ENCODE measurements at places on chromosomes 7 and 10. TPM values are rescaled to one million over a fixed set of nuclear protein-coding genes. Genes with fewer than 3 reads are reported as not detected.

CPA2 gene
- total RNA-seq, result not detected

PKD1L1 gene
- 0.36 TPM for total RNA-seq

PCLO gene
- 4.4 TPM for total RNA-seq

PITX3 gene
- total RNA-seq, result not detected

NKX2-3 gene
- total RNA-seq, result 0.12 TPM

ZP3 gene
- 19.8 TPM for total RNA-seq

BICC1 gene
- total RNA-seq, result 0.32 TPM

OR6V1 gene
- total RNA-seq, result not detected

EXOC4 gene
- total RNA-seq, result 56.4 TPM

TMEM184A gene
- 86.6 TPM for total RNA-seq

ZNF727 gene
- total RNA-seq, result 0.48 TPM

DNA sequence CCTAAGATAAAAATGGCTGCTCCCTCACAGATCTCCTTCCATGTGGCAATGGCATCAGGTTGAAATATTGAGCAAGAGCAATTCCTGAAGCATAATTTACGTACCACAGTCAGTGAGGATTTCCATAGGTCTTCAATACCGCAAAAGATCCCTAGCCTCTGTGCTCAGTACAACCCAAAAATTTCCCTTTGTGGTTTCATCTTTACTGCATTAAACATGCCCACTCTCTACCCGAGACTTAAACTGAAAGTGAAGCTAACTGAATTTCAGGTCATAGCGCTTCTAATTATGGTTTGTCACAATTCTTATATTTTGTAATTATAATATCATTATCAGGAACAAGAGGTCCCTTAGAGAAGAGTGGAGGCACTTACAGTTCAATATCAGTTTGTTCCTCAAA, 1071.1 kb downstream of the XPNPEP1 start:
- ATAC-seq, result no peak

DNA sequence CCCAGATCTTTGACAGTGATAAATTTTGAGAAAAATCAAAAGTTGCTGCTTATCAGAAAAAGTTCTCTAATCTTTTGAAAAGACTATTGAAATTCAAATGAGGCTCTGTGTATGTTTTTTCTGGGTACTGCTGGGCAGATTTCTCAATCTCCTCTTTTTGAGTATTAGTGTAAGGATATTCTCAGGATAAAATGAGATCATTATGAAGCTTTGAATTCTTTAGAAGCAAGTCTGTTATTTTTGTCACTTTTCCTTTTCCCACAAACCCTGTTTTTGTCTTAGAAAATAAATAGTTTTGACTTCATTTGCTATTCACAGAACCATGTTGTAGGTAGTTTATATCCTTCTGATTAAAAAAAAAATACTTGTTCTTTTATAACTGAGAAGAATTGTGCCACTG, 7.9 kb downstream of the STAM start:
- no peak for ATAC-seq

DNA sequence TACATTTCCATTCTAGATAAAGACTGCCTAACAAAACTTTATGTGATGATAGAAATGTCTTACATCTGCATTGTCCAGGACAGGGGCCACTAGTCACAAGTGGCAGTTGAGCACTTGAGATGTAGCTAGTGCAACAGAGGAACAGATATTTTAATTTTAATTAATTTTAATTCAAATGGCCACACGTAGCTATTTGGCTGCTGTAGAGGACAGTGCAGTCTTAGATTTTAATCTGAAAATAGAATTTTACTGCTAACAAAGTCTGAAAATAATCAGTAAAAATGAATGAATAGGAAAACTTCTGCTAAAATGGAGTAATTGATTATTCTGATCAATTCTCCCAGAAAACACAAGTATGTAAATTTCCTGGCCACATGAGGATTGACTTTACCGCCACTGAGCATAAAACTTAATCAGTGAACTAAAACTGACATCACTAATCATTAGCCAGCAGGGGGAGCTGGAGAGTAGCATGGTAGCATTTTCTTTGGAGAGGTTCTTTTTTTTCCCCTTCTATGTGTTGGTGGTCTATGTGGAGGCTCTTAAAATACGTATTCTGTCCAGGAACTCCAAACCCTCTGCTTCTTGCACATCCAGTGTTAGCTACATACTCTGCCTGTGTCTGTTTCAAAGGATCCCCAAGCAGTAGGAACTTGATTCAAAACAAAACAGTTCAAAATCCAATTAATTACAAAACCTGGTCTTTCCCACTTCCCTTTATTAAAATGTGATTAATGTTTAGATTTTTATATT, 52.1 kb downstream of the TSPAN12 start:
- peak; percentile 44 for ATAC-seq

- ATAC-seq, result no peak
Observed at GRCh38 chr7:32900433-32900995, 9.0 kb upstream of the KBTBD2 start.

DNA sequence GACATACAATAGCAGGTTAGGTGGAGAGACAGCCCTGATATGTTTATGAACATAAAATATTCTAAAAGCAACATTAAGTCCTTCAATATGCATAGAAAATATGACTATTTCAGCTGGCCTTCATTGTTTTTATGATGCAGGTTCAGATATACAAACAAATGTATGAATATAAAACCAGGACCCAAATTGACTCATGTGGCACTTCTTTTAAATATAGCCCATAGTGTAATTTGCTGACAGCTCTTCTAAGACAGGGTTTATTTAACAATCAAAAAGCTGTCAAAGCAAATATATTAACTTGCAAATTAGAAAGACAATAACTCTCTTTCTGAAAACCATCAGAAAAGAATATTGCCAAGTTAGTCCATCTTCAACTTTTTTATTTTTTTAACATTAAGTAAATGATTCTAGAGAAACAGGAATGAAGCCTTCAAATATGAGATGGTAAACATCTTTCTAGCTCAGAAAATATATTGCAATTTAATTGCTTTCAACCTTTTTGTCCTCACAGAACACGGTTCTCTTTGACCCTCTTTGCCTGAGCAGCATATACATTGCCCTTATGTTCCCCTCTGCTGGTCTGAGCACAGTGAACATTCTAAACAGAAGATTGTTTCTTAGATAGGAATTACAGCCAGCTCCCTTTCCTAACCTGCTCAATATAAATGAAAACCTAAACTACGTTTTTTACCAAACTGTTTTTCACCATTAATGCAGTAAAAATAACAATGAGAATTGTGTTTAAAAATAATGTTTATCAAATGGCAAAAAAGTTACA, 82.8 kb downstream of the CACNA2D1 start:
- ATAC-seq, result no peak

GRCh38 chr10:19947215-19947614, 131.0 kb downstream of the PLXDC2 start:
- no peak for ATAC-seq

- no peak for ATAC-seq
Observed at GRCh38 chr7:101951757-101952156, 134.3 kb downstream of the CUX1 start.

- no peak for ATAC-seq
Observed at GRCh38 chr7:147556317-147556716, 1034.2 kb upstream of the C7orf33 start.

- ATAC-seq, result no peak
Observed at GRCh38 chr7:156753630-156754029, 113.1 kb downstream of the RNF32 start.

DNA sequence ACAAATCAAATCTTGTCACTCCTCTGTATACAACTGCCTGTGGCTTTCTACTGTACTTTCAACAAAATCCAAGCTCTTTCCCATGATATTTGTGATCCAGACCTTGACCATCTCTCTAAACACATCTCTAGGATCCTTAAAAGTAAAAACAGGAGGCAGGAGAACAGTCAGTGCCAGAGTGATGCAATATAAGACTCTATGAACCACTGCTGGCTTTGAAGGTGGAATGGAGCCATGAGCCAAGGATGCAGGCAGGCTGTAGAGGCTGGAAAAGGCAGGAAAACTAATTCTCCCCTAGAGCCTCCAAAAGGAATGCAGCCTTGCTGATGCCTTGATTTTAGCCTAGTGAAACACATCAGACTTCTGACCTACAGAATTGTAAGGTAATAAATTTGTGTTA, 45.5 kb upstream of the LRRN3 start:
- ATAC-seq, result no peak

- no peak for ATAC-seq
Observed at GRCh38 chr10:96683065-96683464, 37.2 kb downstream of the PIK3AP1 start.

GRCh38 chr7:7922684-7923385, 45.8 kb upstream of the GLCCI1 start:
- ATAC-seq, result no peak

- ATAC-seq, result no peak
Observed at GRCh38 chr7:3461923-3462322, 160.9 kb downstream of the SDK1 start.

DNA sequence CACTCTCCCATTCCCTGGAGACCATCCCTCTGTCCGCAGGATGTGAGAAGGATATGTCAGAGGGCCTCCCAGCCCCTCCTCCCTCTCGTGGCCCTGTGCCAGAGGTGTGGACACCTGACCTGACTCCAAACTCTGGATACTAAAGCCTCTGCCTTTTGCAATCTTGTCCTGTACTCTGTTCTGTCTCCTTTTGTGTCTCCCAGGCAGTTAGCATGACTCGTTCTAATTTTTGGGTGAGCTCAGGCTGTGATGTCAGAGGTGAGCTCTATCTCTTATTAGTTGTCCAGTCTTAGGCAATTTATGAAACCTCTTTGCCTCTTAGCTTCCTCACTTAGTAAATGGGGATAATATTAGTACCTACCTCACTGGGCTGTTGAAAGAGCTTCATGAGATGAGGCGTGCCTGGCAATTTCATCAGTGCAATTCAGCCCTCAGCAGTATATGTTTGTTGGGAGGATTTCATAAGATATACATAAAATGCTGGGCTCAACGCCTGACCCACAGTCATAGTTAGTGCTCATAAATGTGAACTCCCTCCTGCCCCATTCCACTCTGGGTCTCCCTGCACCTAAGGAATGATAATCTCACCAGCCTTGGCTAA, 10.9 kb downstream of the MARVELD1 start:
- ATAC-seq, result peak; percentile 52

GRCh38 chr7:99579956-99580777, 17.9 kb upstream of the TMEM225B start:
- peak; percentile 54 for ATAC-seq

DNA sequence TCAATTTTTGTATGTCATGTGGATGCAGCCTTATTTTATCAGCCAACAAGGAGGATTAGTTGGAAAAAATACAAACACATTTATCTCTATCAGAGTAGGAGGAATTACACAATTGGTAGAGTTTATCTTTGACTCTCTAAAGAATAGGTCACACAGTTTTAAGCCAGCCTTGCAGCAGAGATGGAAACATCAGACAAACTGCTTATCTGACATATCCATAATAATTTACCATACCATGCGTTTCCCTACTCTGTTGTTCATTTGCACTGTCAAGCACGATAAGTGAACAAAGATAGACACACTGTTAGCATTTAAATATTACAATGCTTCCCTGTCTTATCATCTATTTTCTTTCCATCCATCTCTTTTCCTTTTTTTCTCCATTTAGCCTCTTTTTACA, 283.7 kb upstream of the SMIM30 start:
- no peak for ATAC-seq

- ATAC-seq, result no peak
Observed at GRCh38 chr10:6260843-6261242, 58.1 kb downstream of the PFKFB3 start.

DNA sequence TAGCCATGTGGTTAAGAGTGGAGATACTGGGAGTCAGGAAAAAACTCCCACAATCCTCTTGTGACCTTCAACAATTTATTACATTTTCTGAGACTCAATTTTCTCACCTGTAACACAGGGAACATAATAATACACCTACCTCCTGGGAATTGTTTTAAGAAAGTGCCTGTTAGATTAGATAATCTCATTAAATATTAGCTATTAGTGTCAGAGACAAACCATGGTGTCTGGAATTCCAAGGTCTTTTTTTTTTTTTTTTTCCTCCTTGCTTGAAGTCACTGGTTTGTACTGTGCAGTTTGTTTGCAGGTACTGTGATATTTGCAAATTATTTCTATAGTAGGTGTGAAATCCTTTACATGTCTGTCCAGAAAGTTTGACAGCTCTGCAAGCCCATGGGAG, 806.1 kb downstream of the DNAJB9 start:
- ATAC-seq, result no peak

DNA sequence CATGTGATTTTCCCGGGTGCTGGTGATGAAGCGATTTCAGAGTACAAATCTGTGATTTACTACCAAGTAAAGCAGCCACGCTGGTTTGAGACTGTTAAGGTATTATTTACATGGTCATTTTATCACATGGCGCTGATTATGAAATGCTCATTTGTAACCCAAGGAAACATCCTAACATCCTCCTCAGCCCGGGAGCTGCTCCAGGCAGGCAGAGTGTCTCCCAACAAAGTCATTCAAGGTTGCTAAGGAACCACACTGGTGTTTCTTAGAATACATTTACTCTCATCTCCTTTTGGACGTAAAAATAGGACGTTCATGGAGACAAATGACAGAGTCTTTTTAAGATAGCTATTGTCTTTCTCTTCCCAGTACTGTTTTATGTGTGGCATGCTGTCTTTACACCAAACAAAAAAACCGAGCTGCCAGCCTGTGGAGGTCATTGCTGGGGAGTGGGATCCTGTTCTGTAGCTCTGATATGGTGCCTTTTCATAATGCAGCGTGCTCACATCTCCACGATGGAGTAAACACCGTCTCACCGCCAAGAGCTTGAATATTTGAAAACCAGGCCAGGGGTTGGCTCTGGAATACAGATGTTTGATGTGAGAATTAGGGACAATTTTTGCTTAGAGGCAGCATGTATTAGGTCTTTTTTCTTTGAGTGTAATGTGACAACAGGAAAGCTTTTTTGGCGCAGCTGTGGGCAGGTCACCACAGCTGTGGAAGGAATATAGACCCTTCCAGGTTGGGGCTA, 119.6 kb downstream of the DOCK1 start:
- no peak for ATAC-seq

DNA sequence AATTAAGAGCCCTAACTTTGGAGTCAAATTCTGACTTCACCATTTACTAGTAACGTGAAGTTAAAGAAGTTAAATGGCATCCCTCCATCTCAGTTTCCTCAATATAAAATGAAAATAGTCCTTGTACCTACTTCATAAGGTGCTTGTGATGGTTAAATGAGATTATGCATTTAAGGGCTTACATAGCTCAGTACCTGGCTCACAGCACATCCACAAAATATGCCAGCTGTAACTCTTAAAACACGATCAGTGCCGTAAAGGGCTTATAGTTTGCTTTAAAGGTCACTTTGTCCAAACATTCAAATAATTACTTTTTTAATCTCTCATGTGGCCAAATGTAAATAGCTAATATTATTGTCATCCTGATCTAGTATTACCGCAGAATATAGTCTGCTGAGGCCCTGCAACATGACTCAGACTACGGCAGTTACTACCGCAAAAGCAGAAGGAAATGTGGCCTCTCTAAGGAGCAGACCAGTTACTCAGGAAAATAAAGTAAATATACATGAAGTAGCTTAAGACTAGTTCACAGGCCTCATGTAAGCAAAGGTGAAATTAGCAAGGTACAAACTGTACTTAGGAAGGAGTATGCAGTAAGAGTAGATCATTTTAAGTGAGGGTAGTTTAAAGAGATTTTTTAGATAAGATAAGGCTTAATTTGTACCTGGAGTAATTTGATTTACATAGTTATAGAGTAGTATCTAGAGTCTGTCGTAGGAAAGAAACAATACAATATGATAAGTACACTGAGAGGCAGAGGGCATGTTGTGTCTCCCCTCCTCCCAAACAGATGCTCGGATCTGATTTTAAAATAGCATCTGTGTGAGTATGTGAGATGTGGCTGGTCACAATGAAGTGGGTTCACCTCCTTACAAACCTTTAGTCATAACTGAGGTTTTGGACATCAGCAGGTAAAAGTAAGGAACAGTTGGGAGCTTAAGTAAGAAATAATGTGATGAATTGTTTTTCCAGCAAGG, 13.1 kb downstream of the CASP2 start:
- ATAC-seq, result no peak

All from esophagus mucosa (tissue), 1 donor.